Stimulated activated CD8-positive, alpha-beta memory T cell treated with anti-CD3 and anti-CD28 coated beads, Interleukin-12 subunit alpha, Interleukin-12 subunit beta, amount 100 ng/mL, for 1 hour (primary cell): ENCODE measurements at places on chromosomes 13 and 19.
A peak's percentile ranks its signal among the peaks of the same experiment; 100 is the strongest.

DNA sequence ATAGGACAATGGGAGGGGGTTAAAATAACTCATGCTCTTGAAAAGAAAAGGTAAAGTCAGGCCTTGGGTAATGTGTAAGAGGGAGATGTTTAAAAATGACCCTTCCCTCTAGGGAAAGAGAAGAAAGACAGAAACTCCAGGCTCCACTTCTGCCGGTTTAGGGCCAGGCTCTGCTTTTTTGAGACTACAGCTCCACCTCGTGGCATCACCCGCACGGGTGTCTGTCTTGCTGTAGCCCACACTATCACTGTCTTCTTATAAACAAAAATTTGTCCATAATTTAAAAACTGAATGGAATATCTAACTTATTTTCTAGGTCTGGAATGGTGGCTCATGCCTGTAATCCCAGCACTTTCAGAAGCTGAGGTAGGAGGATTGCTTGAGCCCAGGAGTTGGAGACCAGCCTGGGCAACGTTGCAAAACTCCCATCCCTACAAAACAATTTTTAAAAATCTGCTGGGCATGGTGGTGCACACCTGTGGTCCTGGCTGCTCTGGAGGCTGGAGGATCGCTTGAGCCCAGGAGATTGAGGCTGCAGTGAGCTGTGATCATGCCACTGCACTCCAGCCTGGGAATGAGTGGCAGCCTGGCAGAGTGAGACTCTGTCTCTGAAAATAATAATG, 65.1 kb upstream of the GTF3A start:
- peak; percentile 28 for DNase-seq

DNA sequence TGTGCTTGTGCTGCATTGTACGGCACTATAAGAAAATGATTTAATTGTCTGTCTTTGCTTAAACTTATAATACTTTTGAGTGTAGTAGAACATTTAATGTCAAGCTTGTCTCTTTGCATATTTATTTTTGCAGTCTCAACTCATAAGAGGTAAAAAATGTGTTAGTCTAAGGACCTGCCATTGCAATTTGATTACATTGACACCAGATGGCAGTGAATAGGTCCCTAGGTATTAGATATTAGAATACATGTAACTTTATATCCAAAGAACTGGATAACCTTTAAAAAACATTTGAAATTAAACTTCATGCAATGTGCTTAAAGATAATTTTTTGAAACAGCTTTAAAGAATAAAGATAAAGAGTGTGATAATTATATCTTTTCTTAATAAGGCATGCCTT, 1421.3 kb downstream of the OLFM4 start:
- no peak for DNase-seq

GRCh38 chr19:10118960-10119359, 739 bp downstream of the EIF3G start:
- DNase-seq = no peak

- no peak for DNase-seq
Observed at GRCh38 chr19:38713227-38713649, 31.0 kb downstream of the CAPN12 start.

- DNase-seq = no peak
Observed at GRCh38 chr13:108185223-108185622, 30.1 kb downstream of the LIG4 start.

- DNase-seq = no peak
Observed at GRCh38 chr19:1956122-1956494, 15.1 kb downstream of the CSNK1G2 start.

DNA sequence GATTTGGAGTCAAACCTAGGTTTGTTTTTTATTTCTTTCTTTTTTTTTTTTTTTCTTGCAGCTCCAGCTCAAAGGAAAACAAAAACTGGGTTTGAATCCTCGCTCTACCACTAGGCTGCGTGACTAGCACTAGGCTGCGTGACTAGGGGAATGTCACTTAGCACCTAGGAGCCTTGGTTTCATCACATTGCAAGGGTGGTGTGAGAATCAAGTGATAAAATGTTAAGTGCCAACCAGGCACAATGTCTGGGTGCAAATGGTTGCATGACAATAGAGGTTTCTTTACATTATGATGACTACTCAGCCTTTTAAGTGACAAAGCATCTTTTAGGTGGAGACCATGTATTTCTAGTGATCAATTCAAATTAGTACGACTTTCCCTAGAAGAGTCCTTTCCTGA, 27.9 kb downstream of the RCBTB2 start:
- DNase-seq = no peak

DNA sequence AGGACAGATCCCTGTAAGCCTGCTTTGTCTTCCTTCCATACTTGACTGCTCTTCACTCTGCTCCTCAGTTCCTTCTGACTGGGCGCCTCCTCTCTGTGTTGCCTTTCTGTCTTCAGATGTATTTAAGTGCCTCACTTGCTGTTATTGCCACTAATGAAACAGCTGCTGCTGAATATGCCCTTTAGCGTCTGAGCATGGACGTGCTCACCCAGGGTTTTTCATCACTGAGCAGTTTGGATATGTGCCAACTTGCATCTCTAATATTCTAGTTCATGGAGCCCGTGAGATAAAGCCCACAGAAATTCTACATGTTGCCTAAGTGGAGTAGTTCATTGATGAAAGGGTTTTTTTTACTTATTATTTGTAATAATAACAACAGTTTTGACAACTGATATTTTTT, 198.2 kb downstream of the MYO16 start:
- no peak for DNase-seq

DNA sequence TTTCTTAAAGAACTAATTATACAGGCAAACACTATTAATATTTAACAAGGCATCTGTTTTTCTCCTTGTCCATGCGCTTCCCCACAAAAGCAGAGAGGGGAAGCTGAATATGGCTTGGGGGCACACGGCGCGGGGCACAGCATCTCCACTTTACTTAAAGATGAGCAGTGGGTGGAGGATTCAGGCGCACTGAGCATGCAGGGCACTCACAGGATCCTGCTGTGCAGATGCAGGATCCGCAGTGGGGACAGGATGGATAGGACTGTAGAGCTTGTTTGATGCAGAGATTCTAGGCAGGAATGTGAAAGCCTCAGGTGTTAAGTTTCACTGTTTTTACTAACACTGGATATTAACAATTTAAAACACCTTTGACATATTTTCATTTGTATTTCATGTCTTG, 43.3 kb downstream of the ATP11A start:
- no peak for DNase-seq

DNA sequence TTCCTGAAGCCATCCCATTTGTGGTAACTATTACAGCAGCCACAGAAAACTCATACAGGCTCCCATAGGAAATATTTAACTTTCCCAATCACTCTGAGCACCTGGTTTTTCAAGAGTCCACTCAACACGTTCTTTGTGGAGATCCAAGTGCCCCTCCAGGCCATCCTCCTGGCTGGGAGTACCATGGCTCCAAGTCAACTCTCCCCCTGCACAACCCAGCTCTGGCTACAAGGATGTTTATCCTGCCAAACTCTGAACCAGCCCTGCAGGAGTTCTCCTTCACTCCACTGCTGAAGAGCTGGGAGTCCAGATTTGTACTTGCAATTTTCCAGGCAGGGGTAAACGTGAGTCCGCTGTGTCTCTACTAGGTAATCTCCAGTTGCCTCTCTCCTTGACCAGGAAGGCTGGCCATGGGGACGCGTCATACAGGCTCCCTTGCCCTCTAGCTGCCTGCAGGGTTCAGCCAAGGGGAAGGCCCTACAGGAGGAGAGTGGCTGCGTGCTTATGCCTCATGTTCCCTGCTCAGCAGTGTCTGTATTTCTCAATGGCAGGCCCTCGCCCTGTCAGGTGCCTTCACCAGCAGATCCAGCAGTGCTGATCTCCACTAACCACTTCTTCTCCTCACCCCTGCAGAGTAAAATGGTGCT, 29.9 kb upstream of the ARGLU1 start:
- no peak for DNase-seq
